ENCODE measurements at places on chromosomes 7 and 10.

GRCh38 chr7:109983618-109984017 lies 1107.3 kb upstream of the LRRN3 start:
- no peak for DNase-seq

GRCh38 chr10:103273041-103273441 lies 3.9 kb upstream of the INA start:
- DNase-seq: no peak

DNA sequence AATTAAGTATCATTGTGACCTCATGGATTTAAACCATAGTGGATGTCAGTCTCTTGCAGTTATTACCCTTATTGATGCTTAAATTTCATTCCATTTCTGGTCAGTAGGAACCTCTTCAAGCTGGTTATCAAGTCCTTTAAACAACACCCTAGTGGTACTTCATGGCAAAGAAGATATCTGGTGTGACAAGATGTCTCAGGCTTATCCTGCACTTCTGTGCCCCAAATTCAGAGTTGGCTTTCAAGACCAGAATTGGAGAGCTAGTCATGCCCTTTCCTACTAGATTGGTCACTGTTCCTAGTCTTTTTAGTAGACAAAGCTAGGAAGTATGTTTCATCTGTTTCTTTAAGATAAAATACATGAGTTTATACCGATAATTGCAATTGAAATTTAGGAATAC lies 54.9 kb downstream of the KMT2E start:
- DNase-seq: no peak

DNA sequence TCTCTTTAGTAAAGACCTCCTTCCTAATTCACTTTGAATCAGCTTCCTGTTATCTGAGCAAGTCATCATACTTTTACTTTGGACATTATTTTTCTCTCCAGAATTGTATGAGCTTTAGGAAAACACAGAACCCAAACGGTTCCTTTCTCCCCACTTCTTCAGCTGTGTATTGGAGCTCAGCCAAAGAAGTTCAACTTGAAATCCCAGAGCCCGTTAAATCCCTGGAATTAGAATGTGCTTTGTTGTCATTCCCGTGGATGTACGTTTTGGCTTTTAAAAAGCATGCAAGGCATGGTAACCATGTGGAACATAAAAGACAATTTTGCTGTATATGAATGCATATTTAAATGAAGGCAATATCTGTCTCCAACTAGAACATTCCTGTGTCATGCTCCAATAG lies 46.6 kb downstream of the AGMO start:
- DNase-seq: no peak

DNA sequence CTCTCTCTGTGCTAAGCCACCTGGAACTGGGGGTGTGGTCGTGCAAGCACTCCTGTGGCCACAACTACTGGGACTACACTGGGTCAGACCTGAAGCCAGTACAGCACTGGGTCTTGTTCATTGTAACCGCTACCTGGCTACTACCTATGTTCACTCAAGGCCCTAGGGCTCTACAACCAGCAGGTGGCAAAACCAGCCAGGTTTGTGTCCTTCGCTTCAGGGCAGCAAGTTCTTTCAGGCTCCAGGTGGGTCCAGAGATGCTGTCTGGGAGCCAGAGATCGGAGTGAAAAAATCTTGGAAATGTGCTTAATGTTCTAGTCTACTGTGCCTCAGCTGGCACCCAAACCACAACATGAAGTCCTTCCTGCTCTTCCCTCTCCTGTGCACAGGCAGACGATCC lies 171.6 kb upstream of the SORCS1 start:
- no peak for DNase-seq

DNA sequence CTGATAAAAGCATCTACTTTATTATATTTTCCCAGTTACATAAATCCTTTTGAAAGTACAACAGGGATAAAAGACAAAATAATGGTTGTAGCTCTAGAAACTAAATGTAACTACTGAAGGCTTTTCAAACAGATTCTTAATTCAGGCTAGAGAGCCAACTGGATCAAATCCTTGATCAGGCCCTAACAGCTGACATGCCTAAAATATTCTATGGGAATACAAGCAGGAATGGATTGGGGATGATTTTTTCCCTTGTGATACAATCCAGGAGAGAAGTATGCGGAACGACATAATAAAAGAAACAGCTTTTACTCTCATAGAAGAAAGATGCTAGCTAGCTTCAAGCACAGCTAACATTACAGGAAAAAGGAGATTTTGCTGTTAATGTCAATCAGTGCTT lies 49.0 kb downstream of the NT5C2 start:
- no peak for DNase-seq

- no peak for DNase-seq
These were observed 78.7 kb downstream of the RHOBTB1 start for GRCh38 chr10:60865198-60865783.

GRCh38 chr10:53697038-53697437 lies 924.5 kb upstream of the MBL2 start:
- no peak for DNase-seq

DNA sequence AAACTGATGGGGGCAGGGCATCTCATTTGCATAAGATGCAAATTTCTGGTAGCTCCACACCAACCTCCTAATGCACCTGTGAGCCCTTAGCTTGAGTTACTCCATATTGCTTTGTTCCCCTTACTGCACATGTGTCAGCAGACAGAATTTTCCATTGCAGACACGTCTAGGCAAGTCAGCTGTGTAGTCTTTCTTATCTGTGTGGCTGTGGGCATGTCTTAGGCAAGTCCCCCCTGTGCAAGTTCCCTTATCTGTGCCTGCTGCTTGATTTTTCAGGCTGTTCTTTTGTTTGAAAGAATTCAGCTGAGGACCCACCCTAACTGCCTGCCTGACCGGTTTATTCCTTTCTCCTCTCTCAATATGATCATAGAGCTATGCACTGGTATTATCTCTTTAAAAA lies 28.5 kb upstream of the TRIM24 start:
- no peak for DNase-seq

DNA sequence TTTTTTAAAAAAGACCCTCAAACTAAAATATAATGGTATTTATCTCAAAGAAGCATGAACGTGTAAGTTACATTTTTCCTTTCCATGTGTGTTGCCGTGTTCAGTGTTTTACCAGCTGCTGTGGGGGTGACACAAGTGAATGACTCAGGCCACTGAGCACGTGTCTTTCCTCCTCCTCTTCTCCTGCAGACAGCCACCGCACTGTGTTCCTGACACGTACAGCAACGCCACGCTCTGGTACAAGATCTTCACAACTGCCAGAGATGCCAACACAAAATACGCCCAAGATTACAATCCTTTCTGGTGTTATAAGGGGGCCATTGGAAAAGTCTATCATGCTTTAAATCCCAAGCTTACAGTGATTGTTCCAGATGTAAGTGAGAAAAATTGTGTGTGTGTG lies 29.7 kb downstream of the TMEM248 start:
- DNase-seq: no peak

DNA sequence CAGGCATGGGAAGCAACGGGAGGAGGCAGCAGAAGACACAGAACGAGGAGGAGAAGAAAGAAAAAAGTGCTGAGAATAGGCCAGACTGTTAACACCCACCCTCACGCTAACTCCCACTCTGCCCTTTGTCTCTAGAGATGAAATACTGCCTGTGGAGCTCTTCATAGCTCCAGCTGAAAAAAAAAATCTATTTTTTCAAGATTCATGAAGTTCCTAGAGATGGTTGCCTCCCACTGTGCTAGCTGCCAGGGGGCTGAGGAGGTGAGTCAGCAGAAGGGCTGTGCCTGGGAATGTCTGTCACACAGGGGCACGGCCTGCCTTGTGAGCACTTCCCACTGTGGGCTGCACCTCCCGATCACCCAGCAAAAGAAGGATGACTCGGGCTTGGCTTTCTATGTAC lies 144.5 kb downstream of the RNF216 start:
- DNase-seq: no peak

GRCh38 chr10:13961097-13961496 lies 369.6 kb downstream of the FRMD4A start:
- no peak for DNase-seq

- DNase-seq: no peak
These were observed 7.2 kb downstream of the DLX5 start for GRCh38 chr7:97017192-97018125.

DNA sequence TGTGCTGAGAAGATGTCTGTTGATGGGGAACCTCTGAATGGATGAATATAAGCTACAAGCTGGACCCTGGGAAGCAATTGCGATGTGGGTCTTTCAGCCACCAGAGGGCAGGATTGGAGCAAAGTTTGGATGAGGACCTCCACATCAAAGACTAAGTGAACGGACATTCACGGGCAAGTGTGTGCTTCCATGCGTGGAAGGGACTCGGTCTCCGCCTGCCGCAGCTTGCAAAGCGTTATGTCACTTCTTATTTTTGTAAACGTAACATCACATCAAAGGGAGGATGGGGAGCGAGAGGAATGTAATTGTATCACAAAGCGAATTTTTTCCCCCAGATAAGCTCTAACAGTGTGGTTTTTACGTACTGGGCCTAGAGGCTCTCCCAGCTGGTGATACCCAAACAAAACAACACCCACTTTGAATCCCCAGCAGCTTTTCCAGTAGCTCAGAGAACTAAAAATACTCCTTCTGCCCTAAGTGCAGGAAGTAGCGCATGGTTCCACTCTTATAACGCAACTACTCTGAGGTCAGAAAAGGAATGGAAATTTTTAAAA lies 65.0 kb downstream of the VWA2 start:
- peak; percentile 90 for DNase-seq

GRCh38 chr7:157502701-157503111 lies 165.9 kb downstream of the DNAJB6 start:
- no peak for DNase-seq

GRCh38 chr10:49024484-49024883 lies 84.8 kb upstream of the LRRC18 start:
- DNase-seq: no peak

- DNase-seq: no peak
These were observed 29.3 kb upstream of the HECW1 start for GRCh38 chr7:43083106-43083505.

- DNase-seq: no peak
These were observed 197.1 kb upstream of the TMEM196 start for GRCh38 chr7:19970514-19970913.

DNA sequence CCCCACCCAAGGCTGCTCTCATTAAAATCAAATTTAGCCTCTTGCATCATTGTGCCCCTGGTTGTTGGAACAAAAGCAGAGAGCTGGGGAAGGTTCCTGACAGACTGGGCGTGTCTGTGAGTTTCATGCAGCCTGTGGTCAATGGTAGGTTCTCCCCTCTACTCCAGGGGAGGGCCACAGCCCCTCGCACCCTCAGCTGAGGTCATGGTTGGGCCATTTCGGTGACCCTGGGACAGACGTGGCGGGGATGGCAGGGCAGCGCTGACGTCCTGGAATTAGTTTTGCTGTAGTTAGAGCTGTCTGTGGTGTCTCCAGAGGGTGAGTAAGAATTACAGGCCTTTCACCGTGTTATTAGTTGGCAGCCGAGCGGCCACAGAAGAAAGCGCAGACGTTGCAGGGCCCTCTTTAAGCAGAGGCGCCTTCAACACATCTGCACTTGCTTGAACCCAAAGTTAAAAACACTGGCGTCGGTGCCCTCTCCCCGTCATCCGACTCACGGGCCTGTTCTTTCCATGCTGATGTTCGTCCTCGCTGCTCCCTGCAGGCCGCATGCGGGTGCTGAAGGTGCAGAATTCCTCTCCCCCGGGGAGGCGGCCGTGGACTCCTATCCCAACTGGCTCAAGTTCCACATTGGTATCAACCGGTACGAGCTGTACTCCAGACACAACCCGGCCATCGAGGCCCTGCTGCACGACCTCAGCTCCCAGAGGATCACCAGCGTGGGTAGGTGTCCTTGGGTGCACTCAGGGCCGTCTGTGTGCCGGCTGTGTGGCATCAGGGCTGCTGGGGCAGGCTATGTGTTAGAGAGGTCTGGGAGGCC lies 2.8 kb downstream of the FAM20C start:
- DNase-seq: no peak

GRCh38 chr10:1516492-1517165 lies 220.7 kb downstream of the ADARB2 start:
- DNase-seq: no peak

- no peak for DNase-seq
These were observed 83.9 kb upstream of the RET start for GRCh38 chr10:42992957-42993390.

- DNase-seq: peak; percentile 78
These were observed 2.0 kb upstream of the KIF11 start for GRCh38 chr10:92590623-92591549.

GRCh38 chr7:21364801-21365271 lies 63.0 kb upstream of the SP4 start:
- DNase-seq: no peak

GRCh38 chr10:31508234-31508633 lies 189.2 kb downstream of the ZEB1 start:
- DNase-seq: no peak

- no peak for DNase-seq
These were observed 16.8 kb downstream of the GIMAP5 start for GRCh38 chr7:150753826-150754603.

DNA sequence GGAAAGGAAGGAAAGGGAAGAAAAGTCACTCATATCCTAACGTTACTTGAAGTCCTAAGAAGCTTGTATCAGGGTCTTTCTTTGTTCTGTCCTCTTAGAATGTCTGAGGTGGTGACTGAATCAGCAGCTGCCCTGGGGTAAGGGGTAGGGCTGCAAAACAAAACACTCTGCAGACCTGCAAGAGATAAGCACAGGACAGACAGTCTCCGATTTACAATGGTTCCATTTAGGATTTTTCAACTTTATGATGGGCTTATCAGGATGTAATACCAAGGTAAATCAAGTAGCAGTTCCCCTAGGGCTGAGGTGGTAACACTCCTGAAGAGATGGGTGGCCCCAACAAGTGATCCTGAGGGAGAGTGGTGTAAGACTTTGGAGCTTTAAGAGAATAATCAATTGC lies 16.5 kb downstream of the KDM7A start:
- DNase-seq: peak; percentile 21

- DNase-seq: no peak
These were observed 786.0 kb downstream of the NRG3 start for GRCh38 chr10:82660986-82661385.

DNA sequence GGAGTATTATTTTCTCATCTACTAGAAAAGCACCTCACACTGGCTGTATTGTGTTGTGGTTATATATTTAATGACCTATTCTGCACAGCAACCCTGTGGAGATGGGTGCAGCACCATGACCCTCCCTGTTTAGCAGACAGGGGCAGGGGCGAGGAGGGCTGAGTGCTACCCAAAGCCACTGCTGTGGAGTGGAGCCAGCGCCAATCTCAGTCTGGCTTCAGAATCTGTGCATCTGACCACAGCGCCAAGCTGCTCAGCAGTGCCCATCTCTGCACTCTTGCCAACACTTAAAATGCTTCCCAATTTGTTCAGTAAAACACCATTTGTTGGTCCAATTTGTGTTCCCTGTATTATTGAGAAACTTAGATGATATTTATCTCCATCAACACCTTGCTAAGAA lies 239.1 kb downstream of the ZMYND11 start:
- no peak for DNase-seq

GRCh38 chr7:102313997-102314780 lies 27.5 kb downstream of the SH2B2 start:
- DNase-seq: no peak

- no peak for DNase-seq
These were observed 82.5 kb downstream of the ABLIM1 start for GRCh38 chr10:114575417-114576131.

DNA sequence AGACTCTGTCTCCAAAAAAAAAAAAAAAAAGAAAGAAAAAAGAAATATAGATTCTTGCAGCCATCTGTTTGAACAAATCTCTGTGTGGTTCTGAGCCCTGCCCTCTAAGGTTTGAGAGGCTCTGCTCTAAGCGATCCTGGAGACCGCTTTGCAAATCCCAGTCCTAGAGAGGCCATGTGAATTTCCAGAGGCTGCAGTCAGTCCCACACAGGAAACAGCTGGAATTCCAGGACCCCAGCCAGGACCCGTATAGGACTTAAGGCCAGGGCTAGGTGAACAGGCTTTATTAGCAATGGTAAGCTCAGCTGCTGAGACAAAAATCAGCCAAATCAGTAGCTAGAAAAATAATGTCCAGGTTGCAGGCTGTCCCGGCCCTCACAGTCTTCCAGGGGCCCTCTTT lies 154.8 kb downstream of the RPS24 start:
- no peak for DNase-seq
